Dermis microvascular lymphatic vessel endothelial cell (primary cell): ENCODE measurements at places on chromosomes 5 and 9. TPM values are rescaled to one million over a fixed set of nuclear protein-coding genes. Genes with fewer than 3 reads are reported as not detected.

GRCh38 chr5:160702934-160703333 lies 149.1 kb downstream of the ATP10B start:
- DNase-seq = no peak

DNA sequence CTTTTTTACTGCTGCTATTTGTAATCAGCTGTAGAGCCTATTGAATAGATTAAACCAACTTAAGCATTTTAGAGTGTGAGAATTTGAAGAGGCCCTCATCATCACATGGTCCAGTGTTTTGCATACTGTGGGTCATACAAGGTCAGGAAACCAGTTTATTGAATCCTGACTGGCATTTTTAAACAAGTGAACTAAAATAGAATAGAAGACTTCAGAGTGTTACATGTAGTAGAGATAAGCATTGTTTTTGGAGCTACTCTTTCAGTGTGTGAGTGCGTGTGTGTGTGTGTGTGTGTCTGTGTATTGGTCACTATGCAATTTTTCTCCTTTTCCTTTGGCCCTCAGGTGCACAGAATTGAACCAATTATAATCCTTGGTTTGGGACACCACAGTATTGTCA lies 114.4 kb downstream of the SLC28A3 start:
- DNase-seq = peak; percentile 7

DNA sequence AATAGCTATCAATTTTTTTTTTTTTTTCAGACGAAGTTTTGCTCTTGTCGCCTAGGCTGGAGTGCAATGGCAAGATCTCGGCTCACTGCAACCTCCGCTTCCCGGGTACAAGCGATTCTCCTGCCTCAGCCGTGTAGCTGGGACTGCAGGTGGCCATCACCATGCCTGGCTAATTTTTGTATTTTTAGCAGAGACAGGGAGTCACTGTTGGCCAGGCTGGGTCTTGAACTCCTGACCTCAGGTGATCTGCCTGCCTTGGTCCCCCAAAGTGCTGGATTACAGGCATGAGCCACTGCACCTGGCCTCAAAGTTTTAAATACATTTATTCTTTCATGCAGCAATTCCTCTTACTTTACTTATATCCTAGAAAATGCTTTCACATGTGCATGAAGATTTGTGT lies 17.6 kb downstream of the TRIM14 start:
- no peak for DNase-seq

DNA sequence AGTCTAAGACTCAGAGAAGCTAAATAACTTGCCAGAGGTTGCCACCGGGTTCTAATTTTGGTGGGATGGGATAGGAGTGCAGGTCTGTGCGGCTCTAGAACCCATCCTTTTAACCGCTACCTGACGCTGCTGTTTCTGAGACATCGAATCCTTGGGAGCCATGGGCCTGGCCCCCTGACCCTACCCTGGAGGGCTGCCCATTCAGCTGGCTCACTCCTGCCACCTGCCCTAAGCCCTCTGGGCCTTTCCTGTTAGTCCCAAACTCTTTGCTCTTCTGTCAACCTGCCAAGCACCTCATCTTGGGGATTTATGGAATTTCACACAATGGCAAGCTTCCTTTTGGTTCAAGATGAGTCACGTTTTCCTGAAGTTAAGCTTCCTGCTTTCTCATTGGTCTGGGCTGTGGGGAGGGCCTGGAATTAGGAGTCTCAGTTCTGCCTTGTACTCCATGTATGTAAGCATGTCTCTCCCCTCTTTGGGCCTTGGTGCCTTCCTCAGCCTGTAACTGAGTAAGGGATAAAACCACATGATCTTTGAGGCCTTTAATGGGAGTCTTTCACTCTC lies 26.6 kb downstream of the ENHO start:
- DNase-seq = peak; percentile 51

DNA sequence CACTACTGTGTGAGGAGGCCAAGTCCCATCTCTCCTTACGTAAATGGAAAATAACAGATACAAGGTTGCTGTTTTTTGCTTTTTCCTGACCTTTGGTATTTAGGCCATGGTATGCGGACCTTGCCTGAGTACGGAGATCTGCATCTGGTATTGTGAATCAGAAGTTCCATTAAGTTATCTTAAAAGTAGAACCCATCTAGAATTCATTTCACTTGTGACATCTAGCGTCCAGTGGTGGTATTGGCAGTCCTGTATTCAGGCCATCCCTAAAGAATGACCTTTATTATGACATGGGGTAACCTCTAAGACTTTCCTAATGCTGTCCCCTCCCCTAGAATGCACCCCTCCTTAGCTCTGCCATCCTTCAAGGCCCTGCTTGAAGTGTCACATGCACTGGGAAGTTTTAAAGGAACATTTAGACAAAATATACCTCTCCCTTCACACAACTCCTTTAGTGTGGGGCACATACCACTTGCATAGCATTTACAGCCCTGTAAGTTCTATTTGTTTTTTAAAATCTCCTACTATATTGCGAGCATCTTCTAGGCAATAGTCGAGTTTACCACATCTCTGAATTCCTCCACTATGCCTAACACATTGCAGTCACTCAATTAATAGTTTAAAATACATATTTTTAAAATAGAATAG lies 1.9 kb upstream of the SPDL1 start:
- peak; percentile 36 for DNase-seq

DNA sequence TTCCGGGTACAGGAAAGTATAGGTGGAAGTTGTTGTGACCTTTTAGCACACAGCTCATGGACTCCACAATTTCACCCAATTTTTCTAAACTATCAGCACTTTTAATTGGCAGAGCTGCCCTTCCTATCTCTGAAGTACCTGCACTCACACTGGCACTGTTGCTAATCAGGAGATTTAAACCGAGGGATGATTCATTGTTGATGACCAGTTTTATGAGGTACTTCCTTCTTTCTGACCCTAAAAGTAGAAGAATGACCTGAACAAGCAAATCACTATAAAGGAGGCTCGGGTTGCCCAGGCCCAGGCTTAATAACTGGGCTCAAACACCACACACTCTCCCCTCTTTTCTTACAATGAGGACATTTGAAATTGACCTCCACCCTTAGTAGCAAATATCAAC lies 105.9 kb downstream of the KCNN2 start:
- peak; percentile 33 for DNase-seq

GRCh38 chr5:104452550-104452949 lies 890.0 kb upstream of the NUDT12 start:
- DNase-seq = no peak

DNA sequence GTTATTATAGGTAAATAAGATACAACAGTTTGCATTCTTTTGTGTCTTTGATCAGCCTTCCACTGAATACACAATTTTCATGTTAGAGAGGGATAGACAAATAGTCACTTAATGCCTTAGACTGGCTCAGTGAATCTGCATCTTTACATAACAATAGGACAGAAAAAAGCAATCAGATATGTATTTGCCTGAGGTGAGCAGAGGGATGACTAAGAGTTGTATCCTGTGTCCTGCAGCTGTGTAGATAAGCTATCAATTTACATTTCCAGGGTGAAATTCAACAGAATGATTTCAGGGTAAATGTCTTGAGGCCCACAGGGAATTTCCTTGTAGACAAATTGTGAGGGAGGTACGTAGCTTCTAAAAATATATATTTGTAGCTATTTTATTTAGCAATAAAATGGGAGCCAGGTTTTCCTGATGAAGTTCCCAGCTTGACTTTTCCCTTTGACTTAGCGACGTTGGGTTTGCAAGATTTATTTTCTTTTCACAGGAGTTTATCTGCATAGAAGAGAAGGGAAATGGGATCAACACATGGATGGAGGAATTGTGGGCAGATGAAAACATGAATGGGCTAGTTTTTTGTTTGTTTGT lies 586.1 kb upstream of the CDH6 start:
- DNase-seq = no peak

DNA sequence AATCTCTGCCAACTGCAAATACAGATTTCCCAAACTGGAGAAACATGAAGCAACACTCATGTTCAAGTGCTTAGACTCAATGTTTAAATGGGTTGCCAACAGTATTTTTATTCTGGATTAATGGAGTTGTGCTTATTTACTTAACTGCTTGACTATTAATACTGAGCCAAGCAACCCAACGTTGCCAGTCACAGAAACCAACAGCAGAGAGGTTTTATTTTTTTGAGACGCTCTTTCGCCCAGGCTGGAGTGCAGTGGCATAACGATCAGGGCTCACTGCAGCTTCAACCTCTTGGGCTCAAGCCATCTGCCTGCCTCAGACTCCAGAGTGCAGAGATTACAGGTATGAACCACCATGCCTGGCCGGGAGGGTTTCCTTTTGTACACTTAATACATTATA lies 8.5 kb upstream of the TMEM268 start:
- no peak for DNase-seq

- no peak for DNase-seq
Observed at GRCh38 chr5:171855798-171856763, 70.5 kb downstream of the SMIM23 start.

- DNase-seq = no peak
Observed at GRCh38 chr9:104386013-104386412, 118.0 kb upstream of the OR13F1 start.

- DNase-seq = no peak
Observed at GRCh38 chr5:163964671-163965070, 459.3 kb downstream of the MAT2B start.

GRCh38 chr5:106423109-106423897 lies 1247.4 kb downstream of the EFNA5 start:
- DNase-seq = no peak

DNA sequence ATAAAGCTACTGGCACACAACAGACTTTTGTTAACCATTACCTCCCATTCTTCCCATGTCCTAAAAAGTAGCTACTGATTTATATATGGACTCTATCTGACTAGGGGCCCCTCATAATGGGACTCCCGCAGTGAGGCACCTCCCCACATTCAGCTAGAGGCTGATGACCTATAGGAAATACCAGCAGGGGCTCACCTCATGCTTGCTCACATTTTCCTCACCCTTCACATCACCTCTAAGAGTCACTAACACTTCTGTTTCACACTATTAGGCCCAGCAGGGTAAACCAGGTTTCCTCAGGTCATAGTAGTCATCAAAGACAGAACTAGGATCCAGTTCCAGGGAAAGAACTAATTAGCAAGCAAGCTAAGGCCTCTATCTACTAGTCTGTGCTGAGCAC lies 60.7 kb downstream of the PRELID2 start:
- no peak for DNase-seq

- DNase-seq = no peak
Observed at GRCh38 chr9:112520656-112521055, 34.0 kb downstream of the KIAA1958 start.

DNA sequence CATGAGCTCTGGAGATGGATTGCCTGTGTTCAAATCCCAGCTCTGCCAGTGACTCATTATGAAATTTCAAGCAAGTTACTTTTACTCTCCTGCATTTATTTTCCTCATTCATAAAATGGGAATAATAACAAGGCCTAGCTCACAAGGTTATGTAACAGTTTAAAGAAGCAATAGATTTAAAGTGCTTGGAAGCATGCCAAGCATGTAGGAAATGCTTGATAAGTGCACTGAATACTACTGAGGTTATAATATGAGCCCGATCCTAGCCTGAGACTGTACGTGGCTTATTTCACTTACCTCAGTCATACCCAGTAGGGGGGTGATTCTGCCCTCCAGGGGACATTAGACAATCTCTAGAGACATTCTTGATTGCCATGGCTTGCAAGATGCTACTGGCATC lies 734.1 kb upstream of the WWC1 start:
- DNase-seq = no peak

The AMBP gene
- not detected in 2 replicates for total RNA-seq

The CORO2A gene
- total RNA-seq = 0.51 TPM in 2 replicates

The ANKRD20A1 gene
- total RNA-seq = 1.2 and 1.3 TPM in 2 replicates

The FLT4 gene
- 236 and 480 TPM in 2 replicates for total RNA-seq

The CCL27 gene
- not detected in 2 replicates for total RNA-seq

The IFNA21 gene
- total RNA-seq = not detected in 2 replicates

The PCDHB7 gene
- 0.26 and 1.4 TPM in 2 replicates for total RNA-seq

The NR2F1-AS1 gene
- total RNA-seq = 17.5 and 26.9 TPM in 2 replicates

The FCN1 gene
- total RNA-seq = not detected in 2 replicates
